ENCODE measurements at places on chromosomes 4 and X. TPM values are rescaled to one million over a fixed set of nuclear protein-coding genes. Genes with fewer than 3 reads are reported as not detected.

GRCh38 chr4:6869944-6870343 is 39.7 kb upstream of the TBC1D14 start:
- H3K27me3 ChIP-seq: no peaks in the 10 kb centered on the region
- H3K36me3 ChIP-seq: peaks cover 6% of the 10 kb centered on the region
- no peaks in the 10 kb centered on the region for H3K4me1 ChIP-seq

DNA sequence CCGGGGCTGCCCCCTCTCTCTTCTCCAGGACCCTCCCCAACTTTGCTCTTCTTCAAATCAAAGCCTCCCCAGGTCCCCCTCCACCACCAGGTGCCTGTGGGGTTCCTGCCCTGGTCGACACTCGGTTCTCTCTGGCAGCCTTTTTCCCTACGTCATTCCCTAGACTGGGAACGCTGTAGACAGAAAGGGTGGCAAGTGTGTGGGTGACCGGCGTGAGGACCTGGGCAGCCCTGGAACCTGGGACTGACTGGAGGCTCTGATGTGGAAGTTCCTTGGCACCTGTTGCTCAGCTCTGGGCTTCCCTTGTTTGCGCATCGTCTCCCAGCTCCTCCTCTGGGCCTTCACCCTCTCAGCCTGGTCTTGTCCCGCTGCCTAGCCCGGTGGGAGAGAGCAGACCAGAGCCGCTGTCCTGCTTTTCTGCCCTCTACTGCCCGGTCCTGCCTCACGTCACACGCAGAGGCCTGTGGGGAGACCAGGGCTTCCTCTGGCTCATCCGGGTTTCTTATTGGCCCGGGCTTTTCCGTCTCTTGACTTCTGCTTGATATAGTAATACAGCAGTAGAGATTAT is 1.3 kb downstream of the TACC3 start:
- peak overlapping the region; percentile 61 for H3K4me3 ChIP-seq
- no peak for DNase-seq
- peaks cover 19% of the 10 kb centered on the region for H3K36me3 ChIP-seq
- no peaks in the 10 kb centered on the region for H3K27me3 ChIP-seq
- H3K4me1 ChIP-seq: peaks cover 23% of the 10 kb centered on the region

Gene AWAT2
- not detected for total RNA-seq

Gene PDLIM3
- total RNA-seq: 50.3 TPM

Gene C4orf51
- not detected for total RNA-seq
